ENCODE measurements at places on chromosomes 13 and 19.

DNA sequence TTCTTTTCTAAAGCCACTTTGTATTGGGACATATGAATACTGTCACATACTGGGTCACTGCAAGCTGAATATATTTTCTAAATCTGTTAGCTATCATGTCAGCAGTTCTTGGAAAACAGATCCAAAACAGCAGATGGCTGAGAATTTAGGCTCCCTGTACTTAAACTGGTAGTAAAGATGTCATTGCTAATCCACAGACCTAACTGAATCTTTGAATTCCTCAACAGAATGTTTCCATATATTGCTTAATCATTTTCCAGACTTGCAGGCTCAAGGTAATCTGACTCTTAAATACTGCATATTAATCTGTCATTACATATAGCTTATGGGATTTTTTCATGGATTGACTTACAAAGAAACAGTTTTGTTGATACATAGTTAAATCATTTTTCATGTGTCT lies 639.0 kb upstream of the KLHL1 start:
- no peak for DNase-seq

DNA sequence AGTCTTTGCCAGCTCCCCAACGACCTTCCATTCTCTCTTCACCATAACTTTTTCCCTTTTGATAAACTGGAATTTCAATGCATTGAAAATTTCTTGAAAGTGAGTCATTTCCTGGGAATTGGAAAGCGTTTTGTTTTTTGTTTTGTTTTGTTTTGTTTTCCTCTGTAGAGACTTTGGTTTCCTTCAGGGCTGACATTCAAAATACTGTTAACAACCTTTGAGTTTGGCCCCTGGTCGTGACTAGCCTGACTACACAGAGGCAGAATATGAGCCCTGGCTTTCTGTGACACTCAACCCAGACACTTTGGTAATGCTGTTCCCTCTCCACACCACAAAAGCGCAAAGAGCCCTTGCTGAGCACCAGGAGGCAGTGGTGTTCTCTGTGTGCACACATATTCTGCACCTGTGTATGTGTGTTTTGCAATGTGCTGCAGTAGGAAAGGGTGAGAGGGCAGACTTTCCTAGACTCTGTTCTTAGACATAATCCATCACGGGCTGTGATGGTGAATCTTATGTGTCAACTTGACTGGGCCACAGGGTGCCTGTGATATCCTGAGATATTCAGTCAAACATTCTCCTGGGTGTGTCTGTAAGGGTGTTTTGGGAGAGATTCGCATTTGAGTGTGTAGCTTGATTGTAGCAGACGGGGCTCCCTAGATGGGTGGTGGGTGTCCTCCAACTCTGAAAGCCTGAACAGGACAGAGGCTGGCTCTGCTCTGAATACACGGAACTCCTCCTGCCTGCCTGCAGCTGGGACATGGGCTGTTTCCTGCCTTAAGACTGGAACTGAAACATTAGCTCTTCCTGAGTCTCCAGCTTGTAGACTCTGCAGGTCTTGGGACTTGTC lies 29.5 kb upstream of the ANKRD10 start:
- DNase-seq: peak; percentile 43

DNA sequence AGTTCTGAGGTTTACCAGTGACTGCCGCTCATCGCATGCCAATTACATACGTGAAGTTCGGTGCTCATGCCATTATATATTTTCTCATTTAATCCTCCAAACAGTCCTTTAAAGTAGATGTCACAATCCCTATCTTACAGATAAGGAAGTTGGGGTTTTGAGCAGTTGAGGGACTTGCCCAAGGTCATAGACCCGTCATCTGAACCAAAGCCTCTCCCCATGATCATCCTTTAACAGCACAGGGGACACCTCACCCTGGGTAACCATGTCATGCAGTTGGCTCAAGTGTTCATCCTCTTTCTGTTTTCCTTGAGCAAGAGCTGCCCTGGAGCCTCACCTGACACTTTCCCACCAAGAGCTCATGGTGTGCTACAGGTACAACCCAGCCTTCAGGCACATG lies 69.1 kb downstream of the HSPH1 start:
- DNase-seq: no peak

DNA sequence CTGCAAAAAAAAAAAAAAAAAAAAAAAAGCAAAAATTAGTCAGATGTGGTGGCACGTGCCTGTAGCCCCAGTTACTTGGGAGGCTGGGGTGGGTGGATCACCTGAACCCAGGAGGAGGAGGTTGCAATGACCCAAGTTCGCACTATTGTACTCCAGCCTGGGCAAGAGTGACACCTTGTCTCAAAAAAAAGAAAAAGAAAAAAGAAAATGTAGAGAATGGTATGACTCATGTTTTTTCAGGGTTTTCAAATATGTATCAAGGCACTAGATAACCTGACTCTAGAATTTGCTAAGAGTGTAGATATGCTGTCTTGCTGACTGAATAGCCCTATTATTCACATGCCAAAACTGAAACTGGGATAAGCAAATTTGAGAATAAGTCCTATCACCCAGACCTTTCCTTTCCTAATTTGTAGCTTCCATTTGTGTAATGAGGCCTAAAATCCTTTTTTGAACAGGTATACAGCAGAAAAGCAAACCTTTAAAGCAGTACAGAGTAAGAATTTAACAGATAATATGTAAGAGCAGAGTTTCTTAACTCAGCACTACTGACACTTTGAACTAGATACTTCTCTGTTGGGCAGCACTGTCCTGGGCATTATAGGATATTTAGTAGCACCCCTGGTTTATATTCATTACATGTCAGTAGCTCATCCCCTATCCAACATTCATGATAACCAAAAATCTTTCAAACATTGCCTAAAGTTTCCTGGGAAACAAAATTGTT lies 108.6 kb downstream of the ELF1 start:
- no peak for DNase-seq

- DNase-seq: no peak
Measured at GRCh38 chr19:46176116-46176860, 28.2 kb downstream of the IGFL2 start.

DNA sequence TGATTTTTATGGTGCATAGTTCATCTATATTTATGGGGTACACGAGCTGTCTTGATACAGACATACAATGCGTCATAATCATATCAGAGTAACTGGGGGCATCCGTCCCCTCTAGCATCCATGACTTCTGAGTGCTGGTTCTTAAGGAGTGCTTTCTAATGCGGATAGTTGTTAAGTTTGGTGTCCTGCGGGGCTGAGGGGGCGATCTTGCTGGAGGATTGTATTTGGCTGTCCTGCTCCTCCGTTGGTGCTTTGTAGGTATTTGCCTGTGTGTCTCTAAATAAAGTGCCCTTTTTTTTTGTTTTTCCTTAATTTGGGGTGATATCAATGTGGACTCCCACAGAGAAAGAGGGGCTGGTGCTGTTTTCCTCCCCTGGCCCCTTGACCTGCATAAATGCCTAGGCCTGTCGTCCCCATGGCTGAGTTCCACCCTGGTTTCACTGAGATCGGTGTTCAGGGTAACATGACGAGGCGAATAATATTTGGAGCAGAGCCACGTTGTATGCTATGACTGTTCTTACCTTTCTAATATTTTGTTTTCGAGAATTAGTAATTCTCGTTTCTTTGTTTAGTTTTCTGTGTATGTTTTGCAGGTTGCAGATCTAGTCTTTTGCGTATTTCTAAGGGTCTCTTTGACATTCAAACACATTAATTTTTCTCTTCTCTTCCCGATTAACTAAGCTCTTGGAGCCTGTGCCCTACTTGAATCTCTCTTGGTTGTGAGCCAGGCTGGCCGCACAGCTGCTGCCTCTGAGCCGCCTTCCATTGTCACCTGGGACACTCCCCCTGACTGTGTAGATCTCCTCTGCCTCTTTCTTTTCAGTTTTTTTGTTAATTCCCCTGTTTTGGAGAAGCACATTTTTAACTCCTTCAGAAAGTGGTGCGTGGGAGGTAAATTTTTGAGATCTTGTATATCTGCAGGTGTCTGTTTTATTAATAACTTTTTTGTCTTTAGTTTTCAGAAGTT lies 100.3 kb downstream of the ARHGEF7 start:
- DNase-seq: no peak

- no peak for DNase-seq
Measured at GRCh38 chr19:23520441-23520840, 125.2 kb upstream of the ZNF91 start.

DNA sequence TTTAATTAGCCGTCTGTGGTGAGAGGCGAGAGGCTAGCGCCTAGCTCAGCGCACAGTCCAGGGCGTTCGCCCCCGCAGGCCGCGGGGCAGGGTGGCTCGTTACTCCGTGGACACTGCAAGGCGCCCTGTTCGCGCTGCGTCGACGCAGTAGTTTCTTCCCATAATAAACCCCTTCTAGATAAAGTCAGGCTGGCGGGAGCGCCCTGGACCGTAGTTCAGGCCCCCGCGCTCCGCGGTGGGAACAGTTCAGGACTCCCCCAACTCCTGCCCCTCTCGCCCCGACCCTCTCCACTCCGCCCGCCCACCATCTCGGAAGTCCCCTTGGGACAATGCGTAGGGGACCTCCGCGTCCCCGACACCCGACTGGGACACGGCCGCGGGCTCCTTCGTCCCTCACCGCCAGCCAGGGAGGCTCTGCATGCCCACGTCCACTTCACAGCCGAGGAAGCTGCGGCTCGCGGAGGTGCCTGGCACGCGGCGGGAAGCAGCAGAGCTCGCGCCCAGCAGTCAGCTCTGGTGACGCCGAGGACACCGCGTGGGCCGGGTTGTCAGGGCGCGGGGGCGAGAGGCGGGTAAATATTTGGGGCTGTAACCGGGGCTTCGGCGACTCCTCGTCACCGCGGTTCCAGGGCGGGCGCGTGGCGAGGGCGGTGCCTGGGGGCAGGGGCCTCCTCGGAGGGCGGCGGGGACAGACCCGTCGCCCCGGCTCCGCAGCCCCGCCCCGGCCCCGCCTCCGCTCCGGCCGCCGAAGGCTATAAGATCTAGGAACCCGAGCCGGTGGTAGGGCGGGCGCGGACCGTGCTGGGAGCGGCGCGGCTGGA lies at the start of gene RGCC:
Gene RGCC (plus strand): TSS at position 783 of the 821 bp plus-strand sequence. CDS start 158 bp downstream, outside the sequence.
- DNase-seq: peak; percentile 96

- DNase-seq: no peak
Measured at GRCh38 chr13:112569821-112570220, 18.1 kb downstream of the TUBGCP3 start.
